ENCODE measurements at places on chromosomes 12 and 14.

DNA sequence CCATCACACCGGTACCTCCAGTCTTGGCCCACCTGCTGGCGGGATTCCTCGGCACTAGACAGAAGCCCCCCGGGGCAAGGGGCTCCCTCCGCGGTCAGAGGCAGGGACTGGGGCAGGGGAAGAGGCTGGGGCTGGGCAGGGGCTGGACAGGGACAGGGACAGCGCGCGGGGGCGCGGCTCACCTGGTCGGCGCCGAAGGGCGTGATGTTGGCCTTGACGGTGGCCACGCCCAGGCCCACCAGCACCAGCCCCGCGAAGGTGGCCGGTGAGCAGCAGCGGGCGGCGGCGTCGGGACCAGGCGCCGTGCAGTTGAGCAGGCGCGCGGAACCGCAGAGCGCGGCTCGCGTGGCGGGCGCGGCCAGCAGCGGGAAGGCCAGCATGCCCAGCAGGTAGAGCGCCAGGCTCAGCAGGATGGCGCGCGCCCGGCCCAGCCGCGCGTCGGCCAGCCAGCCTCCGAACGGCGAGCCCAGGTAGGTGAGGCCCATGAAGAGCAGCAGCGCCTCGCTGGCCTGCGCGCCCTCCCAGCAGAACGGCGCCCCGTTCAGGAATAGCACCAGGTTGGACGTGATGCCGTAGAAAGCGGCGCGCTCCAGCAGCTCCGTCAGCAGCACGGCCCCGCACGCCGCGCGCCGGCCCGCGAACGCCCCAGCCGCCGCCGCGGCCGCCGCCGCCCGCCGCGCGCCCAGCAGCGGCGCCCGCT is 392 bp downstream of the SLC15A4 start:
- no peak for DNase-seq

DNA sequence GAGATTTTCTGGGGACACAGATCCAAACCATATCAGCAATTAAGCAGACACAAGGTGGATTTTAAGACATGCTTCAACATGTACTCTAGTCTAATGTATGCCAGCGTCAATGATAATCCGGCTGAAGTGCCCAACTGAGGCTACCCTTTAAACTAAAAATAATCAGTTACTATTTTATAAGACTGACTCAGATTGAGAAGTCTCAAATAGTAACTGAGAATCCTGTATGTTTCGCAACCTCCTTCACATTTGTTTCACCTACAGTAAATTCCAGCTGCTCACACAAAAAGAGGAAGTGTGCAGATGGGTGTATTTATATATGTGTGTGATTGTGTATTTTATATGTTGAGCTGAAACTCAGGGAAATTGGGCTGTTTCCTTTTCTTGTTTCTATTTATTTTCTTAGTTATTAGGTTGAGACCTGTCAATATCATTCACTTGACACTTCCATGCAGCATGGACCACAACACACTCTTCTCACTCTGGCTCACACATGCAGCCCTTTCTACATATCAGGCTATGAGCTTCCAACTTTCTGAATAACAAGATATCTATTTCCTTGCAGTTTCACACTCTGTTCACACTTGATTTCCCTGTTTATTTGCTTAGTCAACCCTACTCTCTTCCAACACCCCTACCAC is 1224.9 kb upstream of the TMEM132C start:
- no peak for DNase-seq

DNA sequence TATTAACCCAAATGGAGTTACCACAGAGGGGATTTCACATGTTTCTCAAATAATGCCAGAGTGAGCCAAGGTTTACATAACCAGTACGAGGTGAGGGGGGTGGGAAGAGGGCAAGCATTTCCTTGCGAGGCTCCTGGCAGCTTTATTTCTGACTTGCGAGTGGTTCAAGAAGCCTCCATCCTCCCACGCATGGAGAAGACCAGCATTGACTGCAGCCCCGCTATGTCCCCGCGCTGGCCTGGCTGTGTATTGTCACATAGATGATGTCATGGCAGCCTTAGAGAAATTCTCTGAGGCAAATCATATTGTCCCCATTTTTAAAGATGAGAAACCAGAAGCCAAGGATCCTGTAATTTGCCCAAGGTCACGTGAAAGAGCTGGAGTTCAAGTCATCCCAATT is 188.2 kb downstream of the CACNA1C start:
- no peak for DNase-seq

DNA sequence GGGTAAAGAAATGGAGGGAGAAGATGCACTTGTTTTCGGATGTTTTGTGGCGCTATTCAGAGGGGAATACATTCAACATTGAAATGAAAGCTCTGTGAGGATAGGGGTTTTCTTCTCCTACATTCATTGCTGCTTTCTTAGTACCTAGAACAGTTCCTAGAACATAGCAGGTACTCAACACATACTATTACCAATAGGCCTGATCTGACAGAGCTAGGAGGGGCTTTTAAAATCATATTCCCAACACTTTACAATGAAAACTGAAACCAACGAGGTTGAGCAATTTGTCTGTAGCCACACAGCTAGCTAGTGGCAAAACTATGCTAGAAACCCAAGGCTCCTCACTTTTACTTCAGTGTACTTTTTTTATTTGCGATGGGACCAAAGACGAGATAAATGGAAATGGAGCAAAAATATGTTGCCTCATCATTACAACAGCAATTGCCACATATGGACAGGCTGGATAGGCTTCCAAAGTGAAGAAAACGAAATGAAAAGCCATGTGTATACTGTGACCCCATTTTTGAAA is 23.1 kb upstream of the IL22 start:
- DNase-seq, result no peak

DNA sequence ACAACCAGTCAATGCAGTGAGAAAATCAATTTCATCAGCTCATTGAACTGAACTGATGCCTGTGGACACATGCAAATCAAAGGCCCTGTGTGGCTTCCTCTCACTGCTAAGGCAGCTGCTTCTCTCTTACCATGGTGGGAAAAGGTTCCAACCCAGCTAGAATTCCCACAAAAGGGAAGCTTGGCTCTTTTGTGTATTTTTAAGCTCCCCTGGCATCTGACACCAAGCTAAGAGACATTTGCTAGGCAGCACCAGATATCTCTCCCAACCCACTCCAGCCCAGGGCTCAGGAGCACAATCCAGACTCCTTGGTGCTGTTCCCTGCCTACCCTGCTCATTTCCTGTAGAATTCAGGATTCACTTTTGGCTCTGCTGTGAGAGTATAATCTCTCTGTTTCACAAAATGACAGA is 129.6 kb downstream of the GXYLT1 start:
- no peak for DNase-seq

DNA sequence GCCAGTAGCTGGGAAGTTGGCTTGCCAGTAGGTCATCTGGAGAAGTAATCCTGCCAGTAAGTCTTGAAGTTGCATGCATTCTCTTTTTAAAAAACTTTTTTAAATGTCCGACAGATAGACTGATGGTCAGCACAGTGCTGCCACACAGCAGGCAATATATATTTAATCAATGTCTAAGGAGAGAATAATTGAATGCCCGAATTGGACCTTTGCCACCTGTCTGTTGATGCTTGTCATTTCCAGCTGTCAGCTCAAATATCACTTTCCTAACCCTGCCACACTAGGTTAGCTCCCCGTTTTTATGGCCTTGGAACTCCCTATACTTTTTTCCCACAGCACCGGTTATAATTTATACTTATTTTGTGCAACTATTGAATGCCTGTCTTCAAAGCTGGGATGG is 2.1 kb upstream of the SLC15A4 start:
- no peak for DNase-seq

DNA sequence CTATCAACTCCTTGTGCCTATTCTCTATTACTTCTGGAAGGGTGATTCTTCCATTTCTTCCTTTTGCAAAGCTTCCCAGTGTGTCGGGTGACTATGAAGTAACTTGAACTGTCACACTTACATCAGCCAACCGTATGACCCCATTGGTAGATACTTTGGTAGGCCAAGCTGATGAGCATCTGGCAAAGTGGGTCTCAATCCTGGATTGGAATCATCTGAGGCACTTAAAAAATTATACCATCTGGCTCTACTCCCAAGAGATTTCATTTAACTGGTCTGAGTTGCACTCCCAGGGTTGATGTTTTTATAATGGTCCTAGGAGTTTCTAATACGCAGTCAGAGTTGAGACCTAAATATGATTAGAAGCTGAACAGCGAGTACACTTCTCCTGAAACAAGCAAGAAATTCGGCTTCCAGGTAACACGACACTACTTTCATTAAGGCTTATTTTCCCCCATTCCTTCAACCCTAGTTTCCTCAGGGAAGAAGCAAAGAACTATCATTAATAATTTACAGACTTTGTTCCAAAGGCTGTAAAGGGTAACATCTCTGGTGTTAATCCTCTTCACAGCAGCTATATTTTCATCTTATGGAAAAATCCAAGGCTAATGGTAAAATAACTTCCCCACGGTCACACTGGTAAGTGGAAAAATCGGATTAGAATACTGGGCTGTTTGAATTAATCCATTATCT is 76.8 kb downstream of the PDE6H start:
- DNase-seq, result no peak

DNA sequence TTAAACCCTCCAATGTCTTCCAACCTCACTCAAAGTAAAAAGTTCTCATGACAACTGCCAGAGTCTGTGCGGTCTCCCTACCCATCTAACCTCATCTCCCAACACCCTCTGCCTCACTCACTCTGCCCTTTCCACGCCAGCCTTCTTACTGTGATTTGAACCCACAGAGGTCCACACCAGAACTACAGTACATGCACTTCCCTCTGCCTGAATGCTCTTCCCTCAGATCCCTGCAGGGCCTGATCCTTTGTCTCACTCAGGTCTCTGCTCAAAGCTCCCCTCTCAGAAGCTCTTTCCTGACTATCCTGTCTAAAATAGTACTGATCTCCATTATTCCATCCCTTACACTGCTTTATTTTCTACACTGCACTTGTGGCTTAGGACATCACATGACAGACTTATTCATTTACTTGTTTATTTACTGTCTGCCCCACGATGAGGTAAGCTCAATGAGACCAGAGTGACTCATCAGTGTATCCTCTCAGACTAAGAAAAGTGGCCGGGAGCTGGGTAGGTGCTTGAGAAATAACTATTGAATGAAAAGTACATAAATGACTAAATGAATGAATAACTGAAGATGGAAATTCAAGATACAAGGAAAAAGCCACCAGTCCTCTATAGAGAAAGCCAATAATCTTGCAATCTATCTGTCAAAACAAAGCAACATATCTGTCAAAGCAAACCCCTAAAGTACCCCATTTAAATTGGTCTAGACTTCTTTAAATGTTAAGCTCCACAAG is 17.1 kb downstream of the POMT2 start:
- no peak for DNase-seq

GRCh38 chr12:41436076-41436475 is 248.0 kb downstream of the PDZRN4 start:
- no peak for DNase-seq

GRCh38 chr12:1531153-1531653 is 63.2 kb downstream of the FBXL14 start:
- DNase-seq, result no peak

DNA sequence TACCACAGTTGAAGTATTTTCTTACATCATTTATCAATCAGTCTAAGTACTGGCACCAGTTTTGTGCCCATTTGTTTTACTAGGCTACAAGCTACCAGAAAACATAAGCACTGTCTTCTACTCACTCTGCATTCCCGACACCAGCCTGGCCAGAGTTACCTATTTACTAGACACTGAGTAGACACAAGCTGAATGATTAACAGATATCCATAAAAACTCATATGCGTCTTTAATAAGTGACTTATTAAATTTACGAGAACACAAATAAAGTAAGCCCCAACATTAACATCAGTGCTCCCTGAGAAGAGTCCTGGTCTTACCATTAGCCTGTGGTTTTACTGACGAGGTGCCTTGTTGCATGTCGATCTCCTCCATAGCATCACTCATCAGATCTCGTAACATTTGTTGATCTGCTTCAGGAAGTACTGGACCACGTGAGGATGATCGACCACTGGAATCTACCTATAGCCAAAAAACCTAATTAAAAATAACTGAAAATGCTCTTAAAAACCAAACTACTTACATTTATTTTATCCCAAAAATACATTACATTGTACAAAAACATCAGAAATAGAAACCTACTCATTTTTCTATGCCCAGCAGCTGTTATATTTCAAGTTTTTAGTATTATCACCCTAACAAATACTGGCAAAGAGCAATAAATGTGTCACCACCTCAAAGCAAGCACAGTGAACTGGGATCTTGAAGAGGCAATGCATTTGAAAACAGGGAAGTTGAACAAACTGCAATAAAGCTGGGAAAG is 53.3 kb downstream of the BDKRB1 start:
- no peak for DNase-seq

GRCh38 chr14:85254711-85255110 is 275.2 kb upstream of the FLRT2 start:
- no peak for DNase-seq

DNA sequence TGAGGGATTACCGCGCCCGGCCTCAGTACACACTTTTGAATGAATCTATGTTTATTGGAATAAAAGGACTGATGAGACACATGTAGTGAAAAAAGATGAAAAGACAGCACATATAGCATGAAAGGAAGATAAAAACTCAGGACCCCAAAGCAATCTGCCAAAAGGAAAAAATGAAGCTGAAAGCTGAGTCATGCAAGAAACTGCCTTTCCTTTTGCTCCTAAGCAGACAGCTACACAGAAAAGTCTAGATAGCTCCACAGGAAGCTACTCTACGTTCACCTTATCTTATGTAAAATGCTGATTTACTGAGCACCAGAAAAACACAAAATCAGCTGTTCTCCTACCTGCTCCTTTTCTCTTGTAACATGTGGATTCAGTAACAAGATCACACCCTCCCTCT is 128.4 kb downstream of the NTF3 start:
- DNase-seq, result no peak

DNA sequence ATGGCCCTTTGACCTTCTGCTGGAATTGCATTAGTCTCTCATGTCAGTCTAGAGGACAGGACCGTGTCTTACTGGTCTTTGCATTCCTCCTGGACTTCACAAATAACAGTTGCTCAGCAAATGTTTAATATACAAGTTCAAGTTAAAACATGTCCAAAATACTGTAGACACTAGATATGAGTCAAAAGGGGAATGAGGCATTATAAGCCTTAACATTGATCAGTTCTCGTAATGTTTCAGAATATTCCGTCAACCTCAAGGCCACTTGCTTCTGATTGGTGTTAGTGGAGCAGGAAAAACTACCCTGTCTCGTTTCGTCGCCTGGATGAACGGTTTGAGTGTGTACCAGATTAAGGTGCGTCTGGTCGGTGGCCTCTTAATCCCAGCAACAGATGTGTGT is 59.9 kb downstream of the HSP90AA1 start:
- no peak for DNase-seq
